ENCODE measurements at places on chromosomes 3 and 15.

GRCh38 chr3:194244167-194244566 is 107.0 kb downstream of the CPN2 start:
- DNase-seq: no peak

GRCh38 chr3:192090586-192090985 is 629.6 kb downstream of the PYDC2 start:
- no peak for DNase-seq

GRCh38 chr3:29552051-29552450 is 271.2 kb downstream of the RBMS3 start:
- DNase-seq: no peak

- no peak for DNase-seq
Measured at GRCh38 chr3:134235577-134236076, 15.0 kb downstream of the RYK start.

DNA sequence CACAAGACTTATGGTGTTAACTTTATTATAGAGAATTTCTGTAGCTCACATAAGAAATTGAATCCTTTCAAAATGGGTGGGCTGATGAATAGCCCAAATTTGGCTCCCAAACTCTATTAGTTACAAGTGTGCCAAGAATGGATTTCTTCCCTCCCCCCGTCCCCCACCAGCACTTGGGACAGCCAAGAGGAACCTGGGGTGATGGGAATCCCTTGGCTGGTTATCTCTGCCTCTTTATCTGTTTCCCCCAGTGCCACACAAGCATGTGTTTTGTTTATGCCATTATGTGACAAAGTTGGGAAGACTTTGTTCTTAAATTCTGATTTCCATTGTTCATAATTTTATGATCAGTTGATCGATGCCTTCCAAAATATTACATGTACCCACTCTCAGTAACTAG is 28.3 kb downstream of the CMSS1 start:
- no peak for DNase-seq

- no peak for DNase-seq
Measured at GRCh38 chr15:73578026-73578425, 55.2 kb downstream of the NPTN start.

DNA sequence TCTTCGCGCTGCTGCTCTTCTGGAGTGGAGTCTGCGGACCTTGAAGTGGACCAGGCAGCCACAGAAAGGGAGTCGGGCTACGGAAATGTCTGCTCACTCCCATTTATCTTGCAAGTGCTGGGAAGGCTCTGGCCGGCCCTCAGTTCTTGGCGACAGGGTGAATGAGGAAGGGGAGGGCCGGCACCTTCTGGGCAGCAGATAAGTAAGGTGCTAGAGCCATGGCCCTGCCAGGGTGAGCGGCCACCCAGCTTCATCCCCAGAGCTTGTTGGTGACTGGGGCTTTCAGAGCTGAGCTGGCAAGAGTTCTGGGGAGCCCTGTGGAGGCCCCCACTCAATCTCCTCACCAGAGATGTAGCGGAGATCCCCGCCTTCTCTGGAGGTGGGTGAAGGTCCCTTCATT is 103.5 kb downstream of the ASB7 start:
- no peak for DNase-seq

- no peak for DNase-seq
Measured at GRCh38 chr3:187932530-187932929, 187.3 kb upstream of the BCL6 start.

DNA sequence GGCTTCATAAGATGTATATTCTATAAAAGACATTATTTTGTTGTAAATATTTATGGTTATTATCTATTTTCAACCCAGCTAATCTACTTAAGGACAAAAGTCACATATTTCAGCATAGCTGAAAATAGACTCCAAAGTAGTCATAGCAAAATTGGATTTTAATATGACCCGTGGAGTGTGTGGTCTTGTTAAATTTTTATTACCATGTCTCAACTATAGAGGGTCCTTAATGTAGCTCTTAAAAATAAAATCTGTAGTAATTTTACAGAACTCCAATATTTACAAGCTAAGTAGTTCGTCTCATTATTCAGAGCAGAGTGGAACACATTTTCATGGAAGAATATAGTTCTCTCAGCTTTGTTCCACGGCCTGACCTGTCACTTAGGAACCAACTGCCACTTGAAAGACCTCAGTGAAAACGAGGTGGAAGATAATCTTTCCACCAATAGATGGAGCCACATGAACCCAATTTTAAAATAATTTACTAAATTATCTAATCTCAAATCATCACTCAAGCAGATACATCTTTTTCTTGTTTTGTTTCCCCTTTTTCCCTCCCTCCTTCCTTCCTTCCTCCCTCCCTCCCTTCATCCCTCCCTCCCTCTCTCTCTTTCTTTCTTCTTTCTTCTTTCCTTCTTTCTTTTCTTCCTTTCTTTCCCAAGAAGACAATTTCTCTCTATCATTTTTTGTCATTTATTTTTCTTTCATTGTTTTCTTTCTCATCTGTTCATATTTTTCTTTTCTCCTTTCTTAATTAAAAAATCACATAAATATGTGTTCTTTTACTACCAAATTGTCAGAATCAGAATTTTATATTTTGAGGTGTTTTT is 97.2 kb downstream of the CLDN1 start:
- DNase-seq: peak; percentile 7

DNA sequence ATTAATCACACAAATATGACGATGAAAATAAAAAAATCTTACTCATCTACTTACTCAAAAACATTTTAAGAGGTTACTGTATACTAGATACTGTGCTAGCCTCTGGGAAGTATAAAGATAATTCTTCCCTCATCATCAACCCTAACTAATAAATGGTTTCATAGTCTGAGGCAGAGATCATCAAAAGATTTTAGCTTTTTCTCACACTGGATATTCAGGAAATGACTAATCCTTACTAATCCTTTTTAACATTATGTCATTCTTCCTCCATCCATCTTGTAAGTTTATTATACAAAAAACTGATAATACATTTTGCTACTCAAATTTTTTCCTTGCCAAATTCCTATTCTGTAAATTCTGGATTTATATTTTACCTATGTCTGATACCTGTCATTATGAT is 29.7 kb downstream of the ACAD11 start:
- no peak for DNase-seq

DNA sequence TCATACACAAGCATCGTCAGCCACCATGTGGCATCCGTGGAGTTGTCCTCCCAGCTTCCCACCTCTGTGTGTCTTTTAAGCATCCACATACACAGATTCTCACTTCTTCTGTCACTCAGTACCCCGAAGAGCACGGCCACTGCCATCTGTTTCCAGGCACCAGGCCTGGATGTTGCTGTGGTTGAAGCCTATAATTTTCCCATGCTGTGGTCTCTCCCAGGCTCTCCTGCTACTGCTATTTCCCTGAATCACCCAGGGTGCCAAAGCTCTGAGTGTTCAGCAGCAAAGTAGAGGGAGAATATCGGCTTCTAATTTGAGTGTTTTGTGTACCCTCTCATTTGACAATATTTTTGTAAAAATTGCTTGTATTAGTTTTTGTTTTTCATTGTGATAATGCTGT is 265.7 kb downstream of the DIPK2A start:
- DNase-seq: no peak

DNA sequence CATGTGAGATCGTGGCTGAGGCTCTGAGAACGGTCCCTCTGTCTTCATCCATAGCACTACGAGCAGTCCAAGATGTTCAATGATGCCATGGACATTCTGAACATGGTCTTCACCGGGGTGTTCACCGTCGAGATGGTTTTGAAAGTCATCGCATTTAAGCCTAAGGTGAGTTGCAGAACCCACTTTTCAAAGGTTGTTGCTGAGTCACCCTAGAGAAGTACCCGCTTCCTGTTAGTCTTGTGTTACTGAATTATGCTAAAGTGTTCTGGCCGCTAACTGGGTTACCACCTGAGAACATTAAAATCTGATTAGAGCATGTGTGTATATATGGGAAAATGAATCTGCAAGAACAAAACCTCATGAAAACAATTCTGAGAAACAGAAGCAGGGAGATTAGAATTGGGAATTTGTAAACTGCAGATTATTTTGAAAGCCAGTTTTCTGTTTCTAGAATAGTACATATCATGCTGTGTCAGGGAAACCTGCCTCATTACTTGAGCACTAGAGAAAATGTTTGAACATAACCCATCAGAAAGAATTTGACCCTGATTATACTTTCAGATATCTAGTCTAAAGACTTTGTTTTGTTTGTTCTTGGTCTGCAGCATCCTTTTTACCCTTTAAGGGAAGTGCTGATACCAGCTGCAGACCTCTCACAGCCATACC is 92.6 kb downstream of the CHDH start:
- peak; percentile 23 for DNase-seq

GRCh38 chr3:12807066-12807465 is 10.6 kb downstream of the CAND2 start:
- DNase-seq: no peak

DNA sequence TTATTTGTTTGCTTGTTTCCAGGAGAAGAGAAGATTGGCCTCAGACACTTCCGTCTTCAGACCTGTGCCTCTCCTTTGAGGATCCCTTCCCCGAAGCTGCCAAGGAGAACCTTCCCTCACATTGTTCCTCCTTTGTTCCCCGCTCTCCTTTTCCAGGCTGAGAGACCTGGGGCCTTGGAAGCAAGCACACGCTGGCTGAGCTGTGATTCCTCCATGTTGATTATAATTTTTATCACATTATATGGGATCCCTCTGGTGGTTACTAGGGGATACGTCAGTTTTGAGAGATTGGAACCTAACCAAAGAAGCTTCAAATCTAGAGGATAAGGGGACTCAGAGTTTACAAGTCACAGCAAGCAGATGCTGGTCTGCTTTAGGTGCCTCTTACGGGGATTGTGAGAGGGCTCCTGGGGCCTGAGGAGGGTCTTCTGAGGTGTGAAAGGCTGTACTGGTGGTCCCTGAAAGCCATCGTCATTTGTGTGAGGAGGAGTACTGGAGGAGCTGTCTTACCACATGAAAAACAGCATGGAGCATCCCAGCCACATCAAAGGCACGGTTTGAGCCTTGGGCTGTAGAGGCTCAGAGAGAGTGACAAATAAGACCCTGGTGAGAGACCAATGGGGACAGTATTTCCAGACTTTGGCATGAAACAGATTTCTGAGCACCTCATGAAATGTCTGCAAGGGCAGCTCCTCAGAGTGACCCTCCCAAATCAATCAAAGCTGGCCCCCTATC is 760.1 kb upstream of the CFAP20DC start:
- DNase-seq: peak; percentile 10

Measured in CD4-positive, alpha-beta T cell treated with Interleukin-21 for 1 hour (primary cell).